AG04450 (cell line): ENCODE measurements at places on chromosomes 3 and 15.

GRCh38 chr15:59237924-59238331, 31.3 kb downstream of the LDHAL6B start:
- DNase-seq, result no peak

DNA sequence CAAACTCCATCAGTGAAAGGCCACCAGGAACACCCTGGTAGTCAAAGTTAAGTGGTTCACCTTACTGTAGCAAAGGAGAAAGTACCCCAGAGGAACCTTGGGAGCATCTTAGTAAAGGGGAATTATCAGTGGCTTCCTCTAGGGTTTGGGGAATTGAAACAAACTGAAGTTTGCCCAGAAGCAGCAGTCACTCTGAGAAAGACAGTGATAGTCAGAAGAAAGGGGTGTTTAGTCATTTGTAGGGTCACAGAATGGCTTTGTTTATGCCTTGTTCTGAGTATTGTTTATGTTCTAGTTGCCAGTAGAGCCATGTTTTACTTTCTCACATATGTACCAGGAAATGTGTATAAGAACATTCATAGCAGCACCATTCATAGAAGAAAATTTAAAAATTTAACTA, 93.8 kb downstream of the FHIT start:
- no peak for DNase-seq

GRCh38 chr3:115712871-115713270, 89.6 kb downstream of the GAP43 start:
- no peak for DNase-seq

DNA sequence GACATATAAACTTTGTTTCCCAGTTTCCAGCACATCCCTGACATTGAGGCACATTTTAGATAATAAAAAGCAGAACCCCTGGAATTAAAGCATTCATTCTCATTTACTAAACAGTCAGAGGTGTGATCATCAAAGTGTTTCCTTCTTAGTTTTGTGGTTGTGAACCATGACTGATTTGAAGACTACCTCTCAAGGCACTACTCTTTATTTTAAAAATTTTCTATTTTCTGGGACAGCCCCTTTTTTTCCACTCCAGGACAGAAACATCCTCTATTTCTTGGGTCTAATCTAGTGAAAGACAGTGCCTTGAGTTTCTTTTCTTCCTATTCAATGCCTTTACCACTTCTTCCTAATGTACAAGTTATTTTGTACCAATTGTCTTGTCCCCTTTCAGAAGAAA, 5.2 kb downstream of the SST start:
- no peak for DNase-seq

GRCh38 chr3:123725652-123726400, 141.0 kb upstream of the HACD2 start:
- DNase-seq, result no peak

GRCh38 chr3:31918179-31919150, 62.6 kb downstream of the OSBPL10 start:
- DNase-seq, result no peak

DNA sequence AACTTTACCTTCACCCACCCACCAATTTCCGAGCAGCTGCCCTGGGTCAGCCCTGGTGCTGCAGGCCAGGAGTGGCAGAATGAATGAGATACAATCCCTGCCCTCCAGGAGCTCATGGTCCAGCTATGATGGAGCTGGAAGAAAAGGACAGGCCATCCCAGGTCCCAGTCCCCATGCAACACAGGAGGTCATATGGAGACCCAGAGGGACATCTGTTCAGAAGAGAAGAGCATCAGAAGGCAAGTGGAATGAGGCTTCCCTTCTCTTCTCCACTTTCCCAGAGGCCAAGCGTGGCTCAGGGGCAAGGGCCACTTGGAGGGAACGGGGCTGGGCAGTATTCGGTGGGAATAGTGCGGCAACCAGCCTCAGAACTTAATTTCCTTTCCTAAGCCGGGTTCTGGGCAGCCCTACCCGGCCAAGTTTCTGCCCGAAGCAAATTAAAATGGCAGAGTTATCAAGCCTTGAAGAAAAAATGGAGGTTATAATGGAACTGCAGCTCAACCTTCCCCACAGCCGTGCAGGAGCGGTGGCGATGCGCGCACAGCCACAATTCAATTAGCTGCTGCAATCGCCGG, 35.9 kb downstream of the TLE3 start:
- no peak for DNase-seq

- no peak for DNase-seq
These were observed 31.5 kb upstream of the FAM107A start for GRCh38 chr3:58608648-58609047.

DNA sequence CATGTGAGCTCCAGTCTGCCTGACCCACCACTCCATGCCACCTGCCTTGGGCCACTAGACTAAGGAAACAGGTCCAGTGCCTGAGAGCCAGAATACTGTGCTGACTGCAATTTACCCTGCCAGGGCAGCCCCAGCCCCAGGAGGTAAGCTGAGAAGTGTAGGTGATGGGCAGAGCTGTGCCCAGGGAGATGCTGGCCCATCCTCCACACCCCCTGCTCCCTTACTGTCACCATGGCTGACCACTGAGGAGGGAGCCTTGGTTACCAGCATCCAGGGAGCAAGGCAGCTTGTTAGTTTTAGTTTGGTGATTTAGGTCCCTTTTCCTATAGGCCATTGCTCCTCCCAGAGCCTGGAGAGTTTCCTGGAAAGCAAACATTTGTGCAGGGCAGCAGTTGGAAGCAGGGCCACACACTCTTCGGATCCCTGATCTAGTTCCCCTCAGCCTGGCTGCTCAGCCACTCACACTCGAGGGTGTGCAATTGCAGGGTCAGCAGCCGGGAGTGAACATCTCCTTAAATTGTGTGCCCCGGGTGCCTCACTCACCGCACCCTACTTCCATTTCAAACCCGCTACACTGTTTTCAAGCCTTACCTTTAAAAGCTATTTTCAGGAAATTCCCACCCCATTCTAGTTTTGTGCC, 2.0 kb downstream of the GALNT15 start:
- no peak for DNase-seq

- no peak for DNase-seq
These were observed 1.3 kb upstream of the ETV5 start for GRCh38 chr3:186109897-186110803.

- DNase-seq, result no peak
These were observed 29.0 kb downstream of the CCDC12 start for GRCh38 chr3:46947546-46947901.

DNA sequence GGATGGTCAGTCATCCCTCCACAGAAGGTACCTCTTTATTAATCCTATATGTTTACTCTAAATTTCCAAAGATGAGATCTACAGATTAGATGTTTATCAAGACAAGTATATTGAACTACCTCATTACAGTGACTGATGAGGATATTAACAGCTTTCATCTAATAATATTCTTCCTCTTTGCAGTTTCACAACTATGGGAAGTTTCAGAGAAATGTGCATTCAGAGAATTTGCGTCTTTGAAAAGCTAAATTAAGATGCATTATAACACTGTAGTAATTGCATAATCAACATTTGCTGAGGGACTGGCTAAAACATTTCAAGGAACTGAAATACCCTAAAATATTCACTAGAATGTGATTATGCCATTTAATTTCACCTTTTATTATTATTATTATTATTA, 46.7 kb downstream of the MCF2L2 start:
- DNase-seq, result no peak

- DNase-seq, result no peak
These were observed 15.1 kb upstream of the BAHD1 start for GRCh38 chr15:40425681-40426080.

GRCh38 chr3:69776920-69777581, 37.8 kb downstream of the MITF start:
- DNase-seq, result no peak

DNA sequence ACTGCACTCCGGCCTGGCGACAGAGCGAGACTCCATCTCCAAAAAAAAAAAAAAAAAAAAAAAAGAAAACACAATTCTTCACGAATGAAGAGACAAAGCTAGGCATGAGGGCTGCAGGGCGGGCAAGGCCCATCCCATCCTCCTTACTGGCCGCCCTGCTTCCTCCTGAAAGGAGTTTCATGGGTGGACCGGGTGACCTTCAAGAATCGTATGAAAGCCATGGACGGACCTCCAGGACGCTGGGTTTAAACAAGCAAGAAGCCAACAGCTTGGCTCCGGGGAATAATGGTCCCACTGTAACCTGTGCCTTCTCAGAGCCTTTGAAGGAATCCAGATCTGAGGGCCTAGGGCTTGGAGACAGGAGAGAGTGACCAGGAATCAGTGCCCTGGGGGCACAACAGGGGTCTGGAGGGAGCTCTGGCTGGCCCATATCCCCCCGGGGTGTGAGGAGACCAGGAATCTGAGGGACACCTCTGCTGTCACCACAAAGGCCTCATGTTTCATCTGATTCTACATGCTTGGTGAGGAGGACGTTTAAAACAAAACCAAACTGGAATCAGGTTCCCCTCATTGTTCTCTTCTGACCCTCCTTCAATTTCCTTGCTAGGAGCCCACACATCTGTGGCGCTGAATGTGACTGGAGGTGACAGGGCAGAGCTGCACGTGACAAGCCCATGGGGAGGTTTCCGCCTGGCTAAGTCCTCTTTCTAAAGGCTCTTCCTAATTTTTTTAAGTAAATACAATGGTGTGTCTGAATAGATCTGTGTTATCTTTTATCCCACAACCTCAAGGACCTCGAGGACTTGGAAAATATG, 46.1 kb downstream of the WHAMM start:
- no peak for DNase-seq

GRCh38 chr3:41450416-41451231, 251.3 kb downstream of the CTNNB1 start:
- DNase-seq, result no peak

DNA sequence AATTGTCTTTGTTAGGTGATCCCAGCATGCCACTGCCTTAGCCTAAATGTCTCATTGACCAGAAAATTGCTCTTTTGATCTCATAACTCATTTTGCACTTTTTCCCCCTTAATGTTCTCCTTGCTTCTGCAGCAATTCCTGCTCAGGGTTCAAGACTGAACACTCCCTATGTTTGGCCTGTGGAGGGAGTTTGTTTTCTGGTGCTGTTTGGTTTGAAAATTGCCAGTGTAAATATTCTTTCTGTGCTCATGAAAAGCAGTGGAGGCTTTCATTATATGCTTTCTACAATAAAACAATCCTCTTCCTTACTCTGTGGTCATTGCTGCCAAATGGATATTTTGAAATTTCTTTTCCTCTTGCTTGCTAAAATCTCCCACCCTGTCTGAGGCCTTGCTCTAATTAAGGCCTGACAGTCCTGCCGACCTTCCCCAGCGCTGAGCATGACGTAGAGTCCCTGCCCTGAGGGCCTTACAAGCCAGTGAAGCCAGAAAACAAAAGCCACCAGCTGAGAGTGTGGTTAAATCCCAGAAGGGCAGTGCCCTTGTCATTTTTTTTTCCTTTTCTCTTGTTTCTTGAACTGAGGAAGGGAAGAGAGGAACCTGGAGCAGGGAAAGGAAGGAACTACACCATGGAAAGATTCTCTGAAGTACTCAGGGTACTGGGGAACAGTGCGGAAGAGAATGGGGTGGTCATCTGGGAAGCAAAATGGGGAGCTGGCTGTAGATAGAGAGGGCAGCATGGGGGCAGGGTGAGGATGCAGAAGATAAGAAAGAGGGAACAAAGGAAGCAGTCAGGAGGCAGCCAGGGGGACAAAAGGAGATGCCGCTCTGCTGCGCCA, 24.8 kb downstream of the ZBTB38 start:
- no peak for DNase-seq

DNA sequence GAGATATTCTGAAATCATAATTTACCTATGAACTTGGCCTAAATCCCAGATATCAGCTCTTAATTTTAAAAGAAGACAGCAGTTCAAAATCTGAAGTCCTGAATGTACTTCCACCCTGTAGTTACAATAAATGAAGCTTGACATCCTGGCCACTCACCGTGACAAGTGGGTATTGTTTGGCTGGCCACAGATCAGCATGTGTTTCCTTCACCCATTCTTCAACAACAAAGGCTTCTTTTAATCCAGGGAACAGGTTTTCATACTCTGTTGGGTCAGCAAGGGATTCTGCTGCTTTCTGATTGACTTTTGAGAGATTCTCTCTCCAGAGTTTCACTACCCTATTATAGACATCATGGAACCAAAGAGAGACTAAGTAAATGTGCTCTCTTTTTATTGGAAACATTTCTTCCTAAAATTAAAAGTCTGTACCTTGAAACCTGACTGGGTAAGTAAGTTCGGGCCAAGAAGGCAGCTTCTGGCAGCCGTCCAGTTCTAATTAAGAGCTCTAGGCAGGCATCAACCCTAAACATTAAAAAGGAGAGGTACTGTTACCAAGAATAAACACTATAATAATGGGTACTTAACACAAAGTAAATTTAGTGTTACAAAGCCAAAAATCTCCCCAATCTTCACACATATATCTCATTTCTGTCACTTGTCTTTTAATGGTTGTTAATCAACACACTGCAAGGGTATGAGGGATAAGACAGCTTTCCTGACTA, 15.2 kb downstream of the MRPS22 start:
- no peak for DNase-seq

- no peak for DNase-seq
These were observed at the start of gene DNAJA4 for GRCh38 chr15:78264304-78265136. Gene DNAJA4, plus strand, starts transcription at chr15:78264562. Its CDS starts 202 bp downstream, at chr15:78264764.

DNA sequence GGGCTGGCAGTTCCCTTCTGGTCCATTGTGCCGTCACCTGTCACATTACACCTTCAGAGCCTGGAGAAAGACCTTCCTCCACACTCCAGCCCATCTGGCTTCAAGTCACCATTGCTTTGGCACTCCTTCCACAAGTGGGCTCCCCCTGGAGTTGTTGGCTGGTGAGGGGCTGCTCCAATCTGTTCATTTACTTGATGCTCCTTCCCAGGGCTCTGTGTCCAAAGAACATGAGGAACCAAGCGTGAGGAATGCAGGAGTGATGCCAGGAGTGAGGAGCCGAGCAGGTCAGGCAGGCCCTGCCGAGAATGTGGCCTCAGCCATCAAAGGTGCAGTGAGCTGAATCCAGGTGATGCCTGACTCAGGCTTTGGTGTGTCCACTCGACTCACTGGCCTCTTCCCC, 57.2 kb downstream of the OXNAD1 start:
- no peak for DNase-seq

DNA sequence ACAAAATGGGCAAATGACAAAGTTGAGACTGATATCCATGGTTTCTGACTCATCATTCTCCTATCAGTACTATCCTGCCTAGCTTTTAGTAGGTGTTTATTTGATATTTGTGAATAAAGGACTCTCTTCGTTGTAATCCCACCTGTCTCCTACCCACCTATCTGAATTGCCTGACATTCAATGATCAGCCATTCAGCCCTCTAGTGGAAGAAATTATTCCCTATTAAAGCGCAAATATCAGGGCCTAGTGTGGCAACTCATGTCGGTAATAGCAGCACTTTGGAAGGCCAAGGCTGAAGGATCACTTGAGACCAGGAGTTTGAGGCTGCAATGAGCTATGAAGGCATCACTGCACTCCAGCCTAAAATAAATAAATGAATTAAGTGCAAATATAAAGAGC, 195.7 kb upstream of the SETMAR start:
- DNase-seq, result no peak

DNA sequence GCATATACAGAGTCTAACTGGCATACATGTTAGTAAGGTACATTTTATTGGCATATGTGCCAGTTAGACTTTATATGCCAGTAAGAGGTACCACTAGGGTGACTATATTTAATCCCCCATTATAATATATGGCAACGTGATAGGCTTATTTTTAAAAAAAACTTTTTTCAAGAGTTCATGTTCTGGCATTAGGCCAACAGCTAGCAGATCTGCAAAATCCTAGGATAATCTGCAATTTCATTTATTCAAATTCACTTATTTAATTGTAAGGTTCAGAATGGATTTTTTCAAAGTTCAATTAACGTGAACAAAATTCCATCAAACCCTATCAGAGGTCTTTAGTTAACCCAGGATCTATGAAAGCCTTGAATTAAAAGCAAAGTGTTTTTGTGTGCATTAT, 31.9 kb downstream of the NIT2 start:
- DNase-seq, result no peak

- no peak for DNase-seq
These were observed 100.1 kb downstream of the IGF2BP2 start for GRCh38 chr3:185724761-185725160.

- DNase-seq, result no peak
These were observed 4.9 kb upstream of the DUSP7 start for GRCh38 chr3:52061121-52061910.
